Smooth muscle cell of the coronary artery (primary cell): ENCODE measurements at places on chromosomes 11 and 22. TPM values are rescaled to one million over a fixed set of nuclear protein-coding genes. Genes with fewer than 3 reads are reported as not detected.

The SLC15A3 gene
- total RNA-seq = 8.8 and 34.5 TPM in 2 replicates

The NCR3LG1 gene
- 0.94 and 2.7 TPM in 2 replicates for total RNA-seq

The KCNQ1 gene
- under 0.01 TPM in 1 of 2 replicates, not detected in the other for total RNA-seq

The PTPRJ gene
- total RNA-seq = 3.3 and 14.1 TPM in 2 replicates

The DTX4 gene
- total RNA-seq = 0.35 and 1.7 TPM in 2 replicates

The SPI1 gene
- not detected in 2 replicates for total RNA-seq

The SEC14L2 gene
- 3.9 and 33.7 TPM in 2 replicates for total RNA-seq

The IGF2 gene
- total RNA-seq = 0.12 and 0.83 TPM in 2 replicates

The TSPAN18 gene
- total RNA-seq = 0.15 and 0.70 TPM in 2 replicates

The OR52I2 gene
- not detected in 2 replicates for total RNA-seq

The MAJIN gene
- total RNA-seq = not detected in 2 replicates

The CSRP3 gene
- not detected in 2 replicates for total RNA-seq

The SYT13 gene
- 1.7 TPM in 1 of 2 replicates, not detected in the other for total RNA-seq

The CTTN gene
- total RNA-seq = 352 and 521 TPM in 2 replicates

The PATE2 gene
- total RNA-seq = 0.15 TPM in 1 of 2 replicates, not detected in the other

The CREB3L1 gene
- total RNA-seq = 15.1 and 19.9 TPM in 2 replicates

The CASP5 gene
- not detected in 2 replicates for total RNA-seq

The HBE1 gene
- not detected in 2 replicates for total RNA-seq

The PTPN5 gene
- not detected in 2 replicates for total RNA-seq

The MIAT gene
- total RNA-seq = 0.94 and 1.2 TPM in 2 replicates

The ABCC8 gene
- under 0.01 TPM in 1 of 2 replicates, not detected in the other for total RNA-seq

The SERPING1 gene
- 1.4 and 8.2 TPM in 2 replicates for total RNA-seq

The SLC22A9 gene
- not detected in 2 replicates for total RNA-seq

The OR8G5 gene
- total RNA-seq = not detected in 2 replicates

The SMTNL1 gene
- not detected in 2 replicates for total RNA-seq

The HBB gene
- total RNA-seq = not detected in 2 replicates

The FOLR3 gene
- 5.5 TPM in 1 of 2 replicates, not detected in the other for total RNA-seq

The ACTN3 gene
- total RNA-seq = under 0.01 and 0.12 TPM in 2 replicates

The SLC22A12 gene
- total RNA-seq = not detected in 2 replicates

The MUC2 gene
- not detected in 2 replicates for total RNA-seq

The ROM1 gene
- 6.7 and 8.4 TPM in 2 replicates for total RNA-seq
